ENCODE measurements at places on chromosomes 1 and 21.

- no peak for DNase-seq
Observed at GRCh38 chr1:14735841-14736240, 137.4 kb downstream of the KAZN start.

GRCh38 chr21:42208036-42208435, 10.9 kb upstream of the ABCG1 start:
- no peak for DNase-seq

DNA sequence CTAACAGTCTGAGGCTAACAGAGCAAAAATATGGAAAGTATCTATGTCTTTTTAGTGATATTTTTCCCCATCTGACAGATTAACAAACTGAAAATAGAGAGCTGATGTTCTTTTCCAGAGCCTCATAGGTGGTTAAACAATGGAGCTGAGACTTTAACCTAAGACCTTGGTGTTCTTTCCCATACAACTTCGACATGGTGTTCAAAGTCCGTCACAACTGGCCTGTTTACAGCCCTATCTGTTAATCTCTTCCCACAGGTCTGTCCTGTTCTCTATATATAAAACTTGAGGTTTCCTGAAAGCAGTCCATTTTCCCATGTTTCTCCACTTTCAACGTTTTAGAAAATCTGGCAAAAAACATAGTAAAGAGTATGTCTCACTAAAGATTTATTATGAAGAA, 395.7 kb downstream of the BRINP2 start:
- DNase-seq: no peak

DNA sequence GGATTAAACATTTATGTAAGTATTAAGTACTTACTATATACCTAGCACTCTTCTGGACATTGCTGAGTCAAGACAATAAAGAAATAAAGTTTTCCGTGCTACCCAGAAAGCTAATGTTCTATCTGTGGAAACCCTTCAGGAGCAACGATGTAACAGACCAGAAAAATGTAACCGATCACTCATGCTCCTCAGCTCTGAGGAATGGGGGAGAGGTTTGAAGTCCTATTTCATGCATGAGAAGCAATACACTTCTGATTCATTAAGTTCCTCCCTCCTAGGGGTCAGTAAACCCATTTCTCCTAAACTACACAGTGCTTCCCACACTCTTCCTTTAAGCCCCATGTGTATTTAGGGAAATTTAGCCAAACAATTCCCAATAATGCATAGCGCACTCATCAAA, 25.6 kb upstream of the KAZN start:
- no peak for DNase-seq

DNA sequence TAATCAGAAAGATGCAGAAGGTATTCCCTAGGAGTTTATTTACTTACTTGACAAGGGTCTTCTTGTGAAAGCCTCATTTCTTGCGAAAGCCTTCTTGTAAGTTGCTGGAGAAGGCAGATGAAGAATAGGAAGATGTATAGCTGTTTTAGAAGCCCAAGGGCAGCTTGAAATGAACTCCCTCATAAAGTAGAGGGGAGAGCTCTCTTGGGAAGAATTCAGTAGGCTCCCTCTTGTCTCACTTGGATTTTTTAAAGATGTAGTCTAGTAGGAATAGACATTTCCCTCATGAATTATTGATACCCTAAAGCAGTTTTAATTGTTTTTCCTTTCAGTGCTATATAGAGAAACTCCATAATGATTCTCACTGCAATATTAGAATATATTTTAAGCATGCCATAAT, 639.2 kb upstream of the CXADR start:
- DNase-seq: no peak

DNA sequence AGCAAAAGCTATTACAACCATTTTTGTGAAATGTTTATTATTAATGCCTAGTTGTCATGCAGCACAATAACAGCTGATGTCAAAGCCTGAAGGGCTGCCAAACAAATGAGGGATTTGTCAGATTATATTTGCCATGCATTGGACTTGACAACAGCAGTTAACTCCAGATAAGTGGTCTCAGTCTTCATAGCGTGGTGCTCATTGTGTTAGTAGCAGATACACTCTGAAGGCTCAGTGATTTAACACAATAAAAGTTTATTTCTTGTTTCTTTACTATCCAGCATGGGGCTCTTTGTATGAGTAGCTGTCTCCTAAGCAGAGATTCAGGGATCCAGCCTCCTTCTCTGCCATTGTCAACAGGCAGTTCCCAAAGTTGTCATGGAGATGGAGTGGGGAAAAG, 76.0 kb upstream of the PTGFRN start:
- no peak for DNase-seq

DNA sequence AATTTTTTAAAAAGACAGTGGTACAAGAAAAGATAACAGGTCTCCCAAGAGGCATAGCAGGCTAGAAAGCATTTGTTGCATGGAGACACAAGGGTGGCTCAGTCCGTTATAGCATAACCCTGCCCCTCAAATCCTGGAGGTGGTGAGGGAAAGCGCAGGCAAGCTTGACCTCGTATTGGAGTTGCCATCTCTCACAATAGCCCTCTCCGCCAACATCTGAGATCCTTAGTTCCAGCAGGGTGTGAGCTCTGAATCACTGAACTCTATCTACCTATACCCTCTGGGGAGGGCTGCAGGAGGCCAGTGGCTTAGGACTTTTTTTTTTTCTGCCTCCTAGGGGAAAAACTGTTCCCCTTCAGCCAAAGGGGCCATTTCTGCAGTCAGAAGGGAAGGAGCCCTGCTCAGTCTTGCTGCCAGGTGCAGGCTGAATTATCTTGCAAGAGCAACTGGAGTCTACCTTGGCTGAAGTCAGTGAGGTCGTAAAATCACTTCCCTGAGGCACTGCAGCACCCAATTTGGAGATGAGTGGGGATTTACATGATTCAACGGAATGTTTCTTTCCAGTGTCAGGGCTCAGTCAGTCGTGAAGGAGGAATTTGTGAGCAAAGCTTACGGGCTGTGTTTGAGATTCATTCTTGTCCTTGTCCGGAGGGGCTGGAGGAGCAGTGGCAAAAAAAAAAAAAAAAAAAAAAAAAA, 17.2 kb upstream of the C8A start:
- no peak for DNase-seq

DNA sequence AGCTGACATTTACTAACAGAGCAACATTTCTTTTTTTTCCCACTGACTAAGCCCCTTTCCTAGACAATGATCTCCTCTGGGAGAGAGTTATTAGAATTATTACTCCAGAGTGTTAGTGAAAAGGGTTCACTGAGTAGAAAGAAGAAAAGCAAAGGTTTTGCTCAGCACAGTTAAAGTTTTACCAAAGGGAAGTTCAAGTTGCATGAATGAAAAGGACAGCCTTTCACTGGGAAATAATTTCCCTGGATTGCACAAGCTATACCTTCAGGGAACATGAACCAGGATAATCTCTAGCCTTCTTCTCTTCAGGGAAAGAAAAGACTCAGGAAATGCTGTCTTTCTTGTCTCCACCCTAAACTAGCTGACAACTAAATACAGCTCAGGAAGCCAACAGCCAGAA, 71.4 kb upstream of the ESRRG start:
- DNase-seq: no peak

GRCh38 chr1:60503266-60503925, 429.8 kb upstream of the C1orf87 start:
- no peak for DNase-seq

- no peak for DNase-seq
Observed at GRCh38 chr1:37850352-37850955, 8.9 kb downstream of the MTF1 start.

GRCh38 chr1:85612704-85613361, 32.3 kb downstream of the CCN1 start:
- DNase-seq: no peak

- DNase-seq: peak; percentile 65
Observed at GRCh38 chr1:24536391-24536840, 19.5 kb upstream of the NCMAP start.

GRCh38 chr21:32520875-32521735, 64.2 kb downstream of the TCP10L start:
- no peak for DNase-seq

- DNase-seq: no peak
Observed at GRCh38 chr21:46156678-46157077, 1.3 kb upstream of the FTCD start.

DNA sequence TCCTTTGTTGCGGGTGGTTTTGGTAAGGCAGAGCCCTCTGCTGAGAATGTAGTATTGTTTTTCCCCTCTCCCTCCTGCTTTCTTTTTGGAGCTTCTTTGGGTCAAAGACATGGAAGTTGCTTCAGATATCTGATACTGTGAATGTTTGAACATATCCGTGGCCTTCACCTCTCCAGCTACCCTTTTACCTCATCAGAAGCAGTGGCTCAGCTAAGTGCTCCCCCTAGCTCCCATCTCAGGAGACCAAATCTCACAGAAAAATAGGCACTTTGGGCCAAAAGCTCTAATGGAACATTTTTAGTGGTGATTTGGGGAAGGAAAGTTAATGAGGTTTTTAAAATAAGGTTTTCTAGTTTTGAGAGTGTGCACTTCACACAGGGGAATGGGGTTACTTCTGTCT, 6.3 kb downstream of the TMEM200B start:
- no peak for DNase-seq

- DNase-seq: no peak
Observed at GRCh38 chr1:226988334-226988666, 48.2 kb downstream of the COQ8A start.

GRCh38 chr1:241844593-241844992, 3.4 kb upstream of the EXO1 start:
- DNase-seq: no peak

DNA sequence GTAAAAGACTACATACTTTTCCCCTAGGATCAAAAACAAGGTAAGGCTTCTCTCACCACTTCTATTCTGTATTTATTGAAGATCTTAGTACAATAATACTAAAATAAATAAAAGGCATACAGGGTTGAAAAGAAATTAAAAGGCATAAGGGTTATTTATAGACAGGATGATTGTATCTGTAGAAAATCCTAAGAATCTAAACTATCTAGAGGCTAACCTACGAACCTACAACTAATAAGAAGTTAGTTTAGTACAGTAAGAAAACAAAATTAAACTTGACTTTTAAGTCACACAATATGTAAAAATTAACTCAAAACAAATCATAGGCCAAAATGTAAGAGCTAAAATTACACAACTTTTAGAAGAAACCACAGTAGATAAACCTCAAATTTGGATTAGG, 50.4 kb upstream of the ADAM30 start:
- no peak for DNase-seq

DNA sequence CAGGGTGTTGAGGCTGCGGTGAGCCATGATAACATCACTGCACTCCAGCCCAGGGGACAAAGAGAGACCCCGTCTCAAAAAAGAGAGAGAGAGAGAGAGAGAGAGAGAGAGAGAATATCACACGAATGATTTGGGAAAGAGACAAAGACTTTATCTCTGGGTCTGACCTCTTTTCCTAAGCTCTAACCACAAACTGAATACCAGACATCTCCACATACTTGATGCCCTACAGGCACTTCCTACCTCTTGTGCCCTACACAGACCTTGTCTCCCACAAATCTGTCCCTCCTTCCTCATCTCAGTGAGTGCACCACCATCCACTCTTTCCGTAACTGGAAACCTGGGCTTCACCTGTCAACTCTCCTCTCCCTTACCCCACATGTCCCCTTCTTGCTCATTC, 27.0 kb upstream of the PTCH2 start:
- DNase-seq: no peak

DNA sequence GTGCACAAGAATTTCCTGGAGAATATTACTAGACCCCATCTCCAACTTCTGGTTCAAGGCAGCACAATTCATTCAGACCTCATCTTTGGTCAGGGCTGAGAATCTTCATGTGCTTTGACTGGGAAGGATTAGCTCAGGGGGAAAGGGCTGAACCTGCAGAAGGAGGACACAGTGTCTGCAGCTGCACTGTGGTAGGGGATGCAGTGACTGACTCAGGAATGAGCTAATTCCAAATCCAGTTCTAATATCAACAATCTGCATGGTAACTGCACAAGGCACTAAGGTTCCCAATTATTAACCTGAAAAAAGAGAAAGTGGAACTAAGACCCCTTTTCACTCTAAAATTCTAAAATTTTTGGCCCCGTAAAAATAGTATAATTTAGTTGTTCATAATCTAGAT, 31.6 kb downstream of the TTLL7 start:
- DNase-seq: no peak

GRCh38 chr1:31742462-31743212, 21.5 kb downstream of the ADGRB2 start:
- no peak for DNase-seq

DNA sequence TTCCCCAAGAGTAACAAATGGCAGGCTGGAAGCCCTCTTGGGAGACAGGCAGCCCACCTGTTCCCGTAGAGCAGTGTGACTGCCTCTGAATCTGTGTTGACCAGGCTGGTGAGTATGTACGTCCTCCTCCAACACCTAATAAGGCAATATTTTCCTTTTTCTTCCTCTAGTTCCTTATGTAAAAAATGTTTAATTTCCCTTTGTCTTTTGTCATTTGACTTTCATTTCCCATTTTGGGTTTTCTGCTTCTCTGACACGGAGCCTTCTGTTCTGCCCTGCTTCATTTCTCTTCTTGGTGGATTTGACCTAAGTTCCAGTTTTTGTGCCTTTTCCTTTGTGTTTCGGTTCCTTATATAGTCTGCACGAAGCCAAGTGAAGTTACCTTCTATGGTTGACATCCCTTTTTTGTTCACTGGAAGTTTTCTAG, 65.8 kb upstream of the ATF3 start:
- DNase-seq: no peak

GRCh38 chr1:100415498-100415778, 63.1 kb downstream of the CDC14A start:
- no peak for DNase-seq

- DNase-seq: no peak
Observed at GRCh38 chr1:65741993-65742392, 50.7 kb upstream of the PDE4B start.

- no peak for DNase-seq
Observed at GRCh38 chr1:201192261-201192788, 1.7 kb downstream of the IGFN1 start.

- DNase-seq: no peak
Observed at GRCh38 chr1:17352419-17352909, 19.5 kb upstream of the PADI6 start.

- no peak for DNase-seq
Observed at GRCh38 chr1:248926401-248927182, 20.6 kb downstream of the PGBD2 start.

- DNase-seq: no peak
Observed at GRCh38 chr1:207298636-207299398, 22.7 kb upstream of the CD55 start.

DNA sequence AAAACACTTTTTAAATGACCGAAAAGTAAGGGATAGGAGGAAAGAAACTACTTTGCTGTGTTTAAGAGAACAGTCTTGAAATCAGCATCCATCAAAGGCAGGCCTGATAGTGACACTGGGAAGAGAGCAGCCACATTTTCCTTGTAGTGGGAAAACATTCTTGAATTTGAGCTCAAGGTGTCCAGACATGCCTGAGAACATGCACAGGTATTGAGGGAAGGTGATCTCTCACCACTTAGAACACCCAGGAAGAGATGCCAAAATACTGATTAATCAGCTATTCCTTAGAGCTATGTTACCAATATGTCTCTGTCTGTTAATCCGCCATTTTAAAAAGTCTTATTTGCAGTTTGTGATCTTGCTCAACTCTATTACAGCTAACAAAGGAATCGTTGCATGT, 25.9 kb downstream of the IL12RB2 start:
- no peak for DNase-seq

GRCh38 chr1:161678500-161678899, 15.6 kb downstream of the FCGR2B start:
- no peak for DNase-seq

- no peak for DNase-seq
Observed at GRCh38 chr1:69540052-69540451, 27.7 kb upstream of the LRRC7 start.
